Esophagus squamous epithelium (tissue), 5 donors: ENCODE measurements at places on chromosomes 4 and X.

GRCh38 chr4:143406523-143406922 lies 69.8 kb downstream of the GAB1 start:
- peak; percentile 2 for DNase-seq
- H3K27me3 ChIP-seq: no peaks in the 10 kb centered on the region
- H3K4me3 ChIP-seq: no peak overlapping the region
- no peaks in the 10 kb centered on the region for H3K36me3 ChIP-seq
- peak overlapping the region; percentile 58 for H3K27ac ChIP-seq
- peaks cover 82% of the 10 kb centered on the region for H3K4me1 ChIP-seq

DNA sequence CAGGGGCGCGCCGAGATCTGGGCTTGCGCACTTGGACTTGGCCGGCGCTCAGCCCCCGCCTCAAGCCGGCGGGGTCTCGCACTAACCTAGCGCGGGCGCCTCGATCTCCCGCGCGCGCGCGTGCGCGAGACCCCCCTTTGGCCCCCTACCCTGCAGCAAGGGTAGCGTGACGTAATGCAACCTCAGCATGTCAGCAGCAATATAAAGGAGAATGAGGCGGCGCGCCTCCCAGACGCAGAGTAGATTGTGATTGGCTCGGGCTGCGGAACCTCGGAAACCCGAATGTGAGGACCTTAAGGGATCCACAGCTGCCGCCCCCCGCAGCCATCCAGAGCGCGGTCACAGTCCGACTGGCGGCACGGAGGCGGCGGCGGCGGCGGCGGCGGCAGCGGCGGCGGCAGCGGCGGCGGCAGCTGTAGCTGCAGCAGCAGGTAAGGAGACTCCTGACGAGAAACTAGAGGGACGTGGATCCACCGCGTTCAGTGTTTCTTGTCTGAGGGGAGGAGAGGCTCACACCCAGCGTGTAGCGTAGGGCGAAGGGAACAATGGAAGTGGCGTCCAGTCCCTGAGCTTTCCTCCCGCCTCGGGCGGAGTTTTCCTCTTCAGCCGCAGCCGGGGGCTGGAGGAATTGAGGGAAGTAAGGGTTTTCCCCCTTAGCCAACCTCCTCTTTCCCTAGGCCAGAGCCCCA lies at the start of the genes SATL1 and ZNF711:
Gene SATL1, minus strand, starts transcription at position 19 of the 689 bp plus-strand sequence. CDS start 134,811 bp downstream, outside the sequence.
Gene ZNF711, plus strand, starts transcription at position 231 of the 689 bp plus-strand sequence. CDS start 3,582 bp downstream, outside the sequence.
- H3K4me3 ChIP-seq: peak within 1 kb of the TSS; percentile 52
- H3K27me3 ChIP-seq: no peaks in the 10 kb centered on the region
- peak within 1 kb of the TSS; percentile 0 for H3K27ac ChIP-seq
- H3K36me3 ChIP-seq: no peaks in the 10 kb centered on the region
- no peaks in the 10 kb centered on the region for H3K4me1 ChIP-seq

DNA sequence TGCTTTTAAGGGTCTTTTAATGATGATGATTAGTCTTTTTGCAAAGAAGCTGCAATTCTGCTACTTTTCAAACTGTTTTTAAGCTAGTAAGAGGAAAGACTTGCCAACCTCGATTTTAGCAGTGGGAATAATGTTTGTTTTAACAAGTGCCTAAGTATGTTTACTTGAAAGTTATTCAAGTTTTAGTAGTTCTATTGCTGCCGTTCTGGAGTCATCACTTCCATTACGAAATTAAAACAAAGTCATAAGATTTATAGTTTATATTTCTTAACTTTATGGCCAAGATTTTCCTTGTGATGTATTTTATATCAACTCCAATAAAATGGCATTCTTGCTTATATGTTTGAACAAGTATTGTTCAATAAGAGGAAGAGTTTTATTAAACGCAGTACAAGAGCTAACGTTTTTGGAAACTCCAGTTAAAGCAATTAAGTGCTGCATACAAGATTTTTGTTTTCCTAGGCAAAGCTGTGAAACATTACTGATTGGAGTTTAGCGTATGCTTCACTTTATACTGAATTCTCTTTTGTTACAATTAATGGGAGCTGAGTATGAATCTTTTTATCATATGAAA lies 211.3 kb downstream of the TENM3 start:
- H3K36me3 ChIP-seq: no peaks in the 10 kb centered on the region
- peaks cover 6% of the 10 kb centered on the region for H3K4me1 ChIP-seq
- DNase-seq: no peak
- no peak overlapping the region for H3K27ac ChIP-seq

- H3K27ac ChIP-seq: no peak overlapping the region
- H3K36me3 ChIP-seq: no peaks in the 10 kb centered on the region
- no peak for DNase-seq
- H3K4me1 ChIP-seq: no peaks in the 10 kb centered on the region
- no peak overlapping the region for H3K4me3 ChIP-seq
- H3K27me3 ChIP-seq: no peaks in the 10 kb centered on the region
Measured at GRCh38 chr4:66590488-66591215, 920.4 kb upstream of the EPHA5 start.

DNA sequence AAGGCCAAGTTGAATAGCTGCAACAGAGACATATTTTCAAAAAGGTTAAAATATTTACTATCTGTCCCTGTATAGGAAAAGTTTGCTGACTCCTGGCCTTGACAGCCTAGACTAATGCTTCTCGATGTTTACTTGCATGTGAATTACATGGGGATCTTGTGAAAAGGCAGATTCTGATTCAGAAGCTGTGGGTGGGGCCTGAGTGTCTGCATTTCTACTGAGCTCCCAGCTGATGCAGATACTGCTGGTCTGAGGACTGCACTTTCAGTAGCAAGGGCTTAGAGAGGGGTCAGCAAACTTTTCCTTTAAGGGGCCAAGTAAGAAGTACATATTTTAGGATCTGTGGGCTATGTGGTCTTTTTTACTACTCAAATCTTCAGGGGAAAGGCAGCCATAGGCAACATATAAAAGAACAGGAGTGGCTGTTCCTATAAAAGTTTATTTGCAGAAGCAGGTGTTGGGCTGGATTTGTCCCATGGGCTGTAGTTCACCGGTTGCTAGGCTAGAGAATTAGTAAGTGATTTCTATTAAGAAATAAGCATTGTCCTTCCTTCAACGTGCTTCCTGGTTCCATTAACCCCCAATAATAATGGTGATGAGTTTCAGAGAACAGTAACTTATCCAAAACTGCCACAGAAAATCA lies 97.2 kb upstream of the PDE5A start:
- peaks cover 4% of the 10 kb centered on the region for H3K4me1 ChIP-seq
- H3K27me3 ChIP-seq: no peaks in the 10 kb centered on the region
- H3K27ac ChIP-seq: peak overlapping the region; percentile 25
- H3K4me3 ChIP-seq: no peak overlapping the region

GRCh38 chr4:159593681-159594080 lies 490.8 kb downstream of the RAPGEF2 start:
- no peak for DNase-seq
- no peaks in the 10 kb centered on the region for H3K36me3 ChIP-seq
- H3K27me3 ChIP-seq: no peaks in the 10 kb centered on the region
- no peaks in the 10 kb centered on the region for H3K4me1 ChIP-seq
- no peak overlapping the region for H3K4me3 ChIP-seq

GRCh38 chr4:56271131-56271530 lies 116.2 kb downstream of the AASDH start:
- H3K4me1 ChIP-seq: no peaks in the 10 kb centered on the region
- no peaks in the 10 kb centered on the region for H3K36me3 ChIP-seq
- H3K27ac ChIP-seq: no peak overlapping the region
- H3K4me3 ChIP-seq: no peak overlapping the region
- no peaks in the 10 kb centered on the region for H3K27me3 ChIP-seq

DNA sequence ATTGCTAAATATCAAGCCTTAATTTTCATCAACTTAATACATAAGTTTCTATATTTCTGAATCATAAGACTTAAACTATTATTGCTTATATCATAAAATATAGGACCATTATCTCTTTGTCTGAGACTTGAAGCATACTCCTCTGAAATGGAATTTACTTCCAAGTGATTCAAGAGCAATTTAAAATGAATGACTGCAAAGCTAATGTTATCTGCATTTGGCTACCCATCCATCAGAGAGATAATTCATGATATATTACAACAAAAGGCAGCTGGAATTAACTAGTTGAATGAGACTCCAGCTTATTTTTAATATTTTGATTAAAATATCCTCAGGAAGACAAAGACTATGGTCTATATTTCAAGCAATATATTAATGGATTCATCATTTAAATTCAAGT lies 208.6 kb downstream of the UNC5C start:
- H3K27me3 ChIP-seq: no peaks in the 10 kb centered on the region
- DNase-seq: no peak
- no peaks in the 10 kb centered on the region for H3K4me1 ChIP-seq

GRCh38 chrX:41317477-41318208 lies 16.3 kb upstream of the DDX3X start:
- H3K27ac ChIP-seq: no peak overlapping the region
- no peaks in the 10 kb centered on the region for H3K27me3 ChIP-seq
- no peaks in the 10 kb centered on the region for H3K4me1 ChIP-seq
- H3K4me3 ChIP-seq: no peak overlapping the region

DNA sequence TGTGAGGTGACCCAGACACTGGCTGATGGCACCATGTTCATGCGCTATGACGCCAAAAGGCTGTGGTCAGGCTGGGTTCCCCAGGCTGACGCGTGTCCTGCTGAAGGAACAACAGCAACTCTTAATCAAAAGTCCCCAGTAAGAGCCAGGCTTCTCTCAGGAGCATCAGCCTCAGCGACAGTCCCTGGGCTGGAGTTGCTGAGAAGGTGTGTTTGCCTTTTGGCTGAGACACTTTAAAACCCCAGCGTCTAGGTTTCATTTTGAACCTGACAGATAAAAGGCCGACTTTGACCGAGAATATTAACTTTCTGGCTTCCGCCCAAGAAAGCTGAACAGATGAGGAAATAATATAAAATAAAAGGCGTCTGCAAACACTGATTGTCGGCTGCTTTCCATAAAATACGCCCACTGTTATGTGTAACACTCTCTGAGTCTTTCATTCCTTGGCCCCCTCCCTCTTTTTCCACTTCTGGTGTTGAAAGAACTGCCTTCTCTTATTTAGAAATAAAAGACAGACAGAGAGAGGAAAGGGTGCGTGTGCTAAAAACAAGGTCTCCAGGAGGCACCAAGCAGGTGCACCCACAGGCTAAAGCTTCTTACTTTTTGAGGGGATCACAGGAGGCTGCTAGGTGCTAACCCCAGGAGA lies 373.6 kb downstream of the MID1IP1 start:
- H3K36me3 ChIP-seq: no peaks in the 10 kb centered on the region
- H3K27me3 ChIP-seq: no peaks in the 10 kb centered on the region
- H3K4me1 ChIP-seq: peaks cover 6% of the 10 kb centered on the region
- no peak overlapping the region for H3K4me3 ChIP-seq
- no peak for DNase-seq
- H3K27ac ChIP-seq: peak overlapping the region; percentile 34

- H3K27me3 ChIP-seq: no peaks in the 10 kb centered on the region
- no peak overlapping the region for H3K27ac ChIP-seq
- DNase-seq: no peak
- no peak overlapping the region for H3K4me3 ChIP-seq
- H3K4me1 ChIP-seq: no peaks in the 10 kb centered on the region
Measured at GRCh38 chr4:141432000-141432712, 204.2 kb upstream of the IL15 start.

- H3K27me3 ChIP-seq: no peaks in the 10 kb centered on the region
- H3K27ac ChIP-seq: no peak overlapping the region
Measured at GRCh38 chr4:25753239-25753638, 97.6 kb downstream of the SLC34A2 start.

GRCh38 chrX:136115126-136115903 lies 32.0 kb upstream of the FHL1 start:
- no peaks in the 10 kb centered on the region for H3K27me3 ChIP-seq
- no peak overlapping the region for H3K27ac ChIP-seq
- H3K36me3 ChIP-seq: no peaks in the 10 kb centered on the region

GRCh38 chrX:136975684-136976470 lies 57.9 kb downstream of the GPR101 start:
- H3K4me1 ChIP-seq: no peaks in the 10 kb centered on the region
- H3K27ac ChIP-seq: no peak overlapping the region
- no peak for DNase-seq
- H3K4me3 ChIP-seq: no peak overlapping the region
- H3K27me3 ChIP-seq: no peaks in the 10 kb centered on the region

DNA sequence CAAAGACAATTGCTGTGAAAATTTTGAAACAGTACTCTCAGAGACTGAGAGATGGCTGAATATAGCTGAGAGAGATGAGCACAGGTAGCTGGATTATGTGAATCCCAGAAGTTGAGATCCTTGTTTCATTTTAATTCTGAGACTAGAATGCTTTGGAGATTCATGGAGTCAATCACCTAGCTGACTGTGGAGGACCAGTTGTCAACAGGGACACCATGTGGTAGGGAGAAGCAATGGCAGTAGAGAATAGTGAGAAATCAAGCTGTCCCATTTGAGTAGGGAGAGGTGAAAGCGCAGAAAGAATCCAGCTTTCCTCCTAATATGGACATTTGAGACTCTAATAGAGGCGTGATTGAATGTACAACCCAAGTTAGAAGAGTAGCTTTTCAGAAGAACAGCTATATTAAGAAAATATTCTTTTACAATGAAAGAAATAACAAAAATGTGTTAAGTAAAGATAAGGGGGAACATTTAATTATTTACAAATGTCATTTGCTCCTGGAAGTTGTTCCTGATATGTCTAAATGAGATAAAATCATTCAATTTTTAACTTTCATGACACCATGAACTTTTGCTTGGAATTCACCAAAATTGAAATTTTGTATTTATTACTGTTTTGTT lies 30.3 kb upstream of the GLRB start:
- DNase-seq: no peak
- no peaks in the 10 kb centered on the region for H3K36me3 ChIP-seq
- no peak overlapping the region for H3K27ac ChIP-seq
- H3K27me3 ChIP-seq: no peaks in the 10 kb centered on the region
- H3K4me3 ChIP-seq: no peak overlapping the region

DNA sequence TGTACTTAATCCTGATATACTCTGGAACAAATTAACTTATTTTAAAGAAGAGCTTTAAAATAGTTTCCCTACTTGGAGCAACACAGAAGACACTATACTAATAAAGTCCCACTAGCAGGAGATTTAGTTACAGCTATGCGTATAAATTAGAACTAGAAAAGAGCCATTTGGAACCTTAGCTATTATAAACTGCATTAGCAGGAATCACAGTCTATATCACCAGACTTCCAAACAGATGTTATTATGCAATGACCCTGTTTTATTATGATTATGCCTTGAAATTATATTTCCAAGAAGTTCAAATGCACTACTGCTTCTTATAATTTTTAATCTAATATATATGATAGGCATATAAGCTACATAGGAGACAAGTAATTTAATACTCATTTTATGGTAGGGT lies 95.5 kb upstream of the WDR44 start:
- H3K36me3 ChIP-seq: no peaks in the 10 kb centered on the region
- no peaks in the 10 kb centered on the region for H3K27me3 ChIP-seq
- no peak for DNase-seq
- H3K4me3 ChIP-seq: no peak overlapping the region
- no peak overlapping the region for H3K27ac ChIP-seq

DNA sequence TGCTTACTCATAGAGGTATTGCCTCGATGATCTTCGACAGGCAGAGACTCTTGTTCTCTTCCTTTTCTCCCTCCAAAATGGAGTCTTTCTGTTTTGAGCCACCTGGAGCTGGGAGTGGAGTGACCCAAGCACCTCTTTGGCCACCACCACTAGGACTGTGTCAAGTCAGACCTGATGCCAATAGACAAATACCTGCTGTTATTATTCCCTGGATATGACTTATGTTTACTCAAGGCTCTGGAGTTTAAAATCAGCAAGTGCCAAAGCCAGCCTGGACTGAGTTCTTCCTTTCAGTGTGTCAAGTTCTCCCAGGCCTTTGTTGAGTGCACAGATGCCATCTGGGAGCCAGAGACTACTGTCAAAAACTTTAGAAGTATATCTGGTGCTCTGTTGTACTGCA lies 130.2 kb upstream of the SLC6A14 start:
- no peaks in the 10 kb centered on the region for H3K27me3 ChIP-seq

- H3K27me3 ChIP-seq: no peaks in the 10 kb centered on the region
- H3K27ac ChIP-seq: no peak overlapping the region
- peaks cover 6% of the 10 kb centered on the region for H3K4me1 ChIP-seq
- no peak for DNase-seq
Measured at GRCh38 chr4:112086036-112086434, 59.2 kb upstream of the FAM241A start.
